ENCODE measurements at places on chromosomes 6 and 20. TPM values are rescaled to one million over a fixed set of nuclear protein-coding genes. Genes with fewer than 3 reads are reported as not detected.

The LY86 gene
- 3.6 TPM for total RNA-seq

The RFX6 gene
- not detected for total RNA-seq

The CDSN gene
- total RNA-seq = not detected

DNA sequence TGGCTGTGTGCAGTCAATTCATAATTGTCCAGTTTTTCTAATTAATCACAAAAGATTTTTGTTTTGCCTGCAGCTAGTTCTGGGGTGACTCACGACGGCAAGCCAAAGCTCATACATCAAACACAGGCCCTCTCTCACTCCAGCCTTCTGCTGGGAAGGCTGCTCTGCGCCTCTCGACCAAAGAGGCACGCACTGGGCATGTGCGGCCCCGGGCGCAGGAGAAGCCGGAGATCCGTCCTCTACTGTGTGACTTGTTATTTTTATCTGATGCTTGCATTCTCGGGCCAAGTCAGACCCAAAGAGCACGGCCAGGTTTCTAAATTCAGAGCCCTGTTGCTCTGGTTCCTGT, 98.5 kb downstream of the TFAP2A start:
- H3K27me3 ChIP-seq = peaks cover 2% of the 10 kb centered on the region
- DNase-seq = no peak
- H3K4me3 ChIP-seq = no peak overlapping the region
- no peak overlapping the region for H3K27ac ChIP-seq
- no peaks in the 10 kb centered on the region for H3K4me1 ChIP-seq

DNA sequence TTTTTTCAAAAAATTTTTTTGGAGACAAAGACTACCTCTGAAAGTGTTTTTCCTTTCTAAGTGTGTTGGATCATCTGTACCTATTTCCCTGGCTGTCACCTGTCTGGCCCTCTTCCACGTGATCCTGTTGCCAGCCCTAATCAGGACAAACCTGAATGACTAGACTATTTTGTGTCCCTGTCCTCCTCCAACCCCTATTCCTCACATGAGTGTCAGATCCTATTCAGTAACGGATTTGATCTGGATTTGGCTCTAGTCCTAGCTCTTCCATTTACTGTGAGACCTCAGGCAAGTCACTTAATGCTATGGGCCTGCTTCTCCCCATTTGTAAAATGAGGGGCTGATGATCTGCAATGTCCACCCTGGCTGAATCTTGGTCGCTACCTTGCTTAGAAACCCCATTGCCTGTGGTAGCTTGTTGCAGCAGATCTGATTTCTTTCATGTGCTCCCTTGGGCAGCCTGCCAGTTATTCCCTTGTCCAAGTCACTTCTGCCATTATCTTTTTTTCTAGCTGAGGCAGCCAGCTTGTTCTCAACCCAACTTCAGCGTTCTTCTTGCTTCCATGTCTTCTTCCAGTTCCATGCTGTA, 4.8 kb downstream of the PHF20 start:
- peaks cover 39% of the 10 kb centered on the region for H3K4me1 ChIP-seq
- peak overlapping the region; percentile 33 for H3K27ac ChIP-seq
- DNase-seq = no peak
- no peaks in the 10 kb centered on the region for H3K27me3 ChIP-seq
- no peaks in the 10 kb centered on the region for H3K36me3 ChIP-seq

DNA sequence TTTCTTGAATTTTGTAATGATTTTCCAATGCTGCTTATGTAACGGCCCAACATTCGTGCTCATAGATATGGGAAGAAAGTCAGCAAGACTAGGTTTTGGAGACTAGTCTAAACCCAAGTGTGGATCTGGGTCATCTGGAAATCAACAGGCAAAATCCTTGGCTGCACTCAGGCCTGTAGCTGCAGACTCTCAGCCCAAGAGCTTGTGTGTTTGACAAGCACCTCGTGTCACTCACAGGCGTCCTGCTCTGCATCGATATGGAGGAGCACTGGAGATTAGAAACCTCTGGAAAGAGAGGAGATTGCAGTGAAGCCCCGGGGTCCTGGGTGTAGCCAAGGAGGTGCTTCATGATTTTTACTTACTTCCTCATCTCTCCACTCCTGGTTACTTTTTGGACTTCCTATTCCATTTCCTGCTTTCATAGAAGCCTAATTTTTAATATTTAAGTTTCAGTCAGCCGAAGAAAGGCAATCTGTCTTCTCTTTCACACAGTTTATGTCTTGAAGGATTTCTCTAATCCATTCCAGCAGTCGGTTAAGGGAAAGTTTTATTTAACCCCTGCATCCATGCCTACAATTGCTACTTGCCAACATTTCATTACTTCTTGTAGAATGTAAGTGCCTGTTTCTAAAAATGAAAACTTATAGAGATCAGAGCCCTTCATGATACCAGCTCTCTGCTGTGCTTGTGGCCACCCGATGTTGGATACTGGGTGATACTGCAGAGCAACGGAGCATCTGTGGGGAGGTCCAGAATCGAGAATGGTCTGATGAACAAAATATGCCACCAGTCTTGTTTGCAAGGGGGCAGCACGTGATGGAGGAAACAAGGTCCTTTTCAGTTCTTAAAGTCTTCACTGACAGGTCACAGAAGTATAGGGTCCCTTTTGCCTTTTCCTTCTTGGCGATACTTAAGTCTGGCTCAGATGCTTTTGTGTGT, 296.3 kb downstream of the QKI start:
- peaks cover 25% of the 10 kb centered on the region for H3K27me3 ChIP-seq
- H3K27ac ChIP-seq = no peak overlapping the region
- peaks cover 10% of the 10 kb centered on the region for H3K4me1 ChIP-seq
- H3K36me3 ChIP-seq = no peaks in the 10 kb centered on the region
- DNase-seq = no peak

DNA sequence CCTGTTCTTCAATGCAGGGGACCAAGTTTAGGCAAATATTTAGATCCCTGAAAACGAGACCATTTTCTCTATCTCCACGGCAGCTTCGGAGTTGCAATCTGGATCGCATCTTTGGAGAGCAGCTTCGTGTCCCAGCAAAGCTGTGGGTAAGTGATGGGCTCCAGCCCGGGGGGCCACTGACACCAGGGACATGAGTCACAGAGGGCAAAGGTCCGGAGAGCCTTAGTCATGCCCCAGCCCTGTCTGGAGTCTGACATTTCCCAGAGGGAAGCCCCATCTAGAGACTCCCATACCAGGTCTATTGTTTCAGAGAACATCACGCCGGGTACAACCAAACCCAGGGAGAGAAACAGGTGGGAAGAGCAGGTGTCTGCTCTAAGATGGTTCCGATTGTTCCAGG, 95.9 kb downstream of the NFATC2 start:
- H3K27me3 ChIP-seq = no peaks in the 10 kb centered on the region
- H3K27ac ChIP-seq = no peak overlapping the region
- H3K4me1 ChIP-seq = peaks cover 29% of the 10 kb centered on the region
- DNase-seq = no peak

- H3K27me3 ChIP-seq = no peaks in the 10 kb centered on the region
- no peak overlapping the region for H3K4me3 ChIP-seq
- no peak for DNase-seq
- H3K36me3 ChIP-seq = no peaks in the 10 kb centered on the region
- no peaks in the 10 kb centered on the region for H3K4me1 ChIP-seq
Measured at GRCh38 chr20:4329232-4329631, 313.9 kb upstream of the RNF24 start.

DNA sequence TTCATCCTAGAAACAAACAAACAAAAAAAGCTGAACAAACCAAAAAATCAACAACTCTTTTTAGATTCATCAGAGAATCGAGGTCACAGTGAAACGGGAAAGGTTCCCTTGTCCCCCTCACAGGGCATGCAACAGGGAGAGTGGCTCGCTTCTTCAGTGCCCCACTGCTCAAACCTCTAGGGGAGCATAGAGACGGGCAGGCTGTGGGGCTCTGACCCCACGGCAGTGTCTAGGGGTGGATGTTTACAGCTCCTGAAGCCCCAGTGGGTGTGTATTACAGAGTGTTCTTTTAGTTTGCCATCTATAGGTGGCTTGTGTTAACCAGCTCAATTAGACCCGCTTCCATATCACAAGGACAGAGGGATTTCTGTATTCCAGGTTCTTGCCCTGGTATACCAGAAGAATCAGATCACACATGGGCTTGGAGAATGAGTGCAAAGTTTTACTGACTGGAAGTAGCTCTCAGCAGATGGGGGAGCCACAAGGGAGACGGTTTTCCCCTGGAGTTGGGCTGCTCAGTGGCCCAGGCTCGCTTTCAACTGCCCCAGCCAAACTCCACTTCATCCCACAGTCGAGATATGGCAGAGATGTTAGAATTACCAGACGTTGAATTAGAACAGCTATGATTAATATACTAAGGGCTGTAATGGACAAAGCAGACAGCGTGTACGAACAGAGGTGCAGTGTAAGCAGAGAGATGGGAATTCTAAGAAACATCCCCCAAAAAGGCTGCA, 192.6 kb upstream of the CST7 start:
- no peak for DNase-seq
- H3K27me3 ChIP-seq = no peaks in the 10 kb centered on the region
- H3K4me3 ChIP-seq = no peak overlapping the region
- H3K36me3 ChIP-seq = no peaks in the 10 kb centered on the region
- H3K27ac ChIP-seq = no peak overlapping the region

DNA sequence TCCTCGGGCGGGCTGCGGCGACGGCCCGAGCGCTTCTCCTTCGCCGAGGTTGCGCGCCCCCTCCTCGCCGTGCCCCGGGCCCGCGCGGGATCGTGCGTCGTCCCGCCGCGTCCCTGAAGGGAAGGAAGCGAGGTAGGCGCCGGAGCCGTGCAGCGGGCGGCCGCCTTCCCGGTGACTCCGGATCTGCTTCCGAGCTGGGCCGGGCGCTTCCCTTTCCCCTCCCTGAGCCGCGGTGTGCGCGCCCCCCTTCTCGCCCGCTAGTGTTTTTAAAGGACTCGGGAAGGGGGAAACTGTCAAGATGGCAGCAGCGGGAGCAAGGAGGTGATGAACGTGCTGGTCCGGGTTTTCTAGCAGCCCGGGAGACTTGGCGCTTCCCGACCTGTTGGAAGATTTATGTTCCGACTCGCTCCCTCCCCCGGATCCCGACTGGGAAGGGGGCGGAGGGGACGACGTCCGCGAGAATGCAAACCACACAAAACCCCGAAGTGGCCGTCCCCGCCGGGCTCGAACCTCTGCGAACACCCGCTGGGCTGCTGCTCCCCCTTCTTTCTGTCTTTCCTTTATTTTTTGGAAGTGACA, 744 bp upstream of the FOXO3 start:
- H3K4me1 ChIP-seq = peaks cover 24% of the 10 kb centered on the region
- H3K36me3 ChIP-seq = peaks cover 9% of the 10 kb centered on the region
- peak overlapping the region; percentile 80 for H3K27ac ChIP-seq
- DNase-seq = no peak

DNA sequence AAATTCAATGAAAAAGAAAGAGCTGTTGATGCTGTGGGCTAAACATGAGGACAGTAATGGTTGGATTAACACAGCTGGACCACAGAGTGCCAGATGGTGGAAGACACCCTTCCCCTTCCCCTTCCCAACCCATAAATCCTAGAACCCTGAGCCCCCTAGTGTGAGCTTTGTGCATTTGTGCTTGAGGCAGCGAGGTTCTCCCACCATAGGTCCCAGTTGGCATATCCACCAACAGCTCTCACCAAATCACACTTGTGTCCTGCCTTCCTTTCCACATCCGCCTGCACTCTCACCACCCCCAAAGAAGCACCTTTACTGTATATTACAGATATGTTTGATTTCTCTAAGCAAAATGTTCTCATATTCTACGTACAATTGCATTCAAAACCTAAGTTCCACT, 32.8 kb upstream of the HBS1L start:
- H3K27ac ChIP-seq = peak overlapping the region; percentile 70
- H3K4me1 ChIP-seq = peaks cover 22% of the 10 kb centered on the region
- H3K27me3 ChIP-seq = no peaks in the 10 kb centered on the region
- H3K4me3 ChIP-seq = peak overlapping the region; percentile 11
- DNase-seq = peak; percentile 26
- no peaks in the 10 kb centered on the region for H3K36me3 ChIP-seq

DNA sequence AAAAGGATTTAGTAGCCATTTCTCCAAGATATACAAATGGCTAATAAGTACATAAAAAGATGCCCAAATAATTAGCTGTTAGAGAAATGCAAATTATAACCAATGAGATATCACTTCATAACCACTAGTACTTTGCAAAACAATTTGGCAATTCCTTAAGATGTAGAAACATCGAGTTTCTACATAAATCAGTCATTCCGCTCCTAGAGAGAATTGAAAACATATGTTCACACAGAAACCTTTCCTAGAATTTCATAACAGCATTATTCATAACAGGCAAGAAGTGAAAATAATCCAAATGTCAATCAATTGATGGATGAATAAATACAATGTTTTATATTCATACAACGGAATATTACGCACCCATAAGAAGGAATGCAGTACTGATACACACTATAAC, 20.5 kb upstream of the NT5E start:
- H3K27ac ChIP-seq = no peak overlapping the region
- no peak for DNase-seq
- H3K36me3 ChIP-seq = no peaks in the 10 kb centered on the region
- peaks cover 2% of the 10 kb centered on the region for H3K27me3 ChIP-seq

DNA sequence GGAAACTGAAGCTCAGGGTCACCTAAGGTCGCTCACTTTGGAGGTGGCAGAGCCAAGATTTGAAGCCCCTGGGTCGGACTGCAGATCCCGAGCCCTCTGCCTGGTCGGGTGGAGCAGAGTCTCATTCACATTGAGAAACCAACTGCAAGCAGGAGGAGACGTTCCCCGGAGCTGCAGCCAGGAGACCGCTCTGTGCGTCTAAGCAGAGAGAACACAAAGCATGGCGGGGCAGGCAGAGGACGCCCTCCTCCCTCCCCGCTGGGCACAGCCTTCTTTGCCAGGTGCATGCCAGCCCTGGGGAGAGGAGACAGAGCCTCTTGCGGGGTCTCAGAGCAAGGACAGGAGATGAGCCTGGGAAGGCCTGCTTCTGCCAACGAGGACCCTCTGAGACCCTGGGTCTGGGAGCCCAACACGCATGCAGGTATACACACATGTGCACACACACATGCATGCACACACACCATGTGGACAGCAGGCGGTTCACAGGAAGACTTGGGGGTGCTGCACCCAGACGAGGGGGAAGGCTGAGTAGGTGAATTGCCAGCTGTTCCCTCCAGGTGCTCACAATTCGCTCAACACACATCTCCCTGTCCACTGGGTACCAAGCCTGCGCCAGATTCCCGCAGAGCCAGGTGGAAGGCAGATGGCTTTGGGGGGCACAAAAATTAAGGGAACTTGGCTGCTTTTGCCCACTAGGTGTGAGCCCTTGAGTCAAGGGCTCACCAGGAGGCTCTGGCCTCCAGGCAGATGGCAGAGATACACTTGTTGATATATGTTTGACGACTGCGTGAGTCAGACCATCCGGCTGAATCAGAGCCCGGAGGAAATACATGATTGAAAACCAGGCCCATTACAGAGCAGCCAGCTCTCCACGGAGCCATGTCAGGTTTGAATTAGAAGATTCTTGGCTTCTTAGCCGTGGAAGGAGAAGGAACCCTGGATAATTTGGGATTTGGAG, 5.5 kb upstream of the NTSR1 start:
- H3K4me1 ChIP-seq = peaks cover 4% of the 10 kb centered on the region
- no peak for DNase-seq
- no peak overlapping the region for H3K27ac ChIP-seq

DNA sequence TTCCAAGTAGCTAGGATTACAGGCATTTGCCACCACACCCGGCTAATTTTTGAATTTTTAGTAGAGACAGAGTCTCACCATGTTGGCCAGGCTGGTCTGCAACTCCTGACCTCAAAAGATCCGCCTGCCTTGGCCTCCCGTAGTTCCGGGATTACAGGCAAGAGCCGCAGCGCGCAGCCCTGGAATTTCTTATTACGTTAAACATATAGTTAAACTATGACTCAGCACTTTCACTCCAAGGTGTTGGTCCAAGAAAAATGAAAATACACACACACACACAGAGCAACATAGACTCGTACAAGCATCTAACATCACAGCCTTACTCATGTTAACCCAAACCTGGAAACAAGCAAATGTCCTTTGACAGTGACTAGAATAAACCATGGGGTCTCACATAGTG, 663.9 kb downstream of the PRKN start:
- H3K4me3 ChIP-seq = no peak overlapping the region
- no peaks in the 10 kb centered on the region for H3K27me3 ChIP-seq
- DNase-seq = no peak
- H3K36me3 ChIP-seq = no peaks in the 10 kb centered on the region
- H3K27ac ChIP-seq = no peak overlapping the region

Data from T-cell (primary cell).